ENCODE measurements at places on chromosomes 3 and 15.

DNA sequence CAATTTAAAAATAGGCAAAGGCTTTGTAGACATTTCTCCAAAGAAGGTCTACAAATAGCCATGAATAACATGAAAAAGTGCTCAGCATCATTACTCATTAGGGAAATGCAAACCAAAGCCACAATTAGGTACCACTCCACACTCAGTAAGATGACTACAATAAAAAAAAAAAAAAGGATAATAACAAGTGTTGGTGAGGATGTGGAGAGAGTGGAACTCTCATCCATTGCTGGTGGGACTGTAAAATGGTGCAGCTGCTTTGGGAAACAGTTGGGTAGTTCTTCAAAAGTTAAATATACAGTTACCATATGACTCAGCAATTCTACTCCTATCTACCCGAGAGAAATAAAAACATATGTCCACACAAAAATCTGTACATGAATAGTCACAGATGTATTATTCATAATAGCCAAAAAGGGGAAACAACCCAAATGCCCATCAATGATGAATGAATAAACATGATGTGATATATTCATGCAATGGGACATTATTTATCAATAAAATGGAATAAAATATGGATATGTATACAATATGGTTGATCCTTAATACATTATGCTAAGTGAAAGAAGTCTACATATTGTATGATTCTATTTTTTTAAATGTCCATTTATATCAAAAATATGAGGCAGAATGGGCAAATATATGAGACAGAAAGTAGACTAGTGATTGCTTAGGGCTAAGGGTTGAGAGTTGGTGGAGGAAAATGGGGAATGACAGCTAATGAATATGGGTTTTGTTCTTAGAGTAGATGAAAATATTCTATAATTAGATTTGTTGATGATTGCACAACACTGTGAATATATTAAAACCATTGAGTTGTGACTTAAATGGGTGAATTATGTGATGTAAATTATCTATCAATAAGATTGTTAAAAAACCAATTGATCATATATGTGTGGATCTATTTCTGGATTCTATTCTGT, 66.1 kb upstream of the SMAD3 start:
- DNase-seq = no peak

GRCh38 chr3:9071936-9072666, 108.8 kb upstream of the RAD18 start:
- no peak for DNase-seq

DNA sequence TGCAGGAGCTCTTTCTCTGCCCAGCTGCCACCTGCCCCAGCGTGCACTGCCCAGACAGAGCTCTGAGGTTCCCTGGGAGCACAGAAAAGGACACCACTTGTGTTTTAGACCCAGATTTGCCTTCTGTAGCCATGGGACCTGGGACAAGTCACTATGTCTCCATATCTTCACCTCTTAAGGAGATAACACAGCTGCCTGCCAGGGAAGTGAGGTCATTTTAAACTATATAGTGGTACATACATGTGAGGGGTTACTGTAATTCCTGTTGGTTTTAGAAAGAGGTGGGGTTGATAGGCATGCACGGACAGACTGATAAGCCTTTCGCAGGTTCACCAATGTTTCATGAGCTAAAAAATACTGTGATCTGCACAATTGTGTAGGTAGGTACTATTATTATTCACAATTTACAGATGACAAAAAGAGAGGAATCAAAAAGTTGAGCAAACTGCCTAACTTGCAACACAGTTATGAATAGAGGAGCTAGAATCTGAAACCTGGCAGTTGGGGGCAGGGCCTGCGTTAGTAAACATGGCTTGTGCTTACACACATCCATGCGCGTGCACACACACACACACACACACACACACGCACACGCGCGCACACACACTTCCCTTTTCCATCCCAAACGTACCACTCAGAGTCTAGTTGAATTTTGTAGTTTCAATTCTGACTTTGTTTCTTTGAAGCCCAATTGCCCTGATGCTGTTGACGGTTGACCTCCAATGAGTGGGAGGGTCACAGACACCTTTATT, 193.6 kb downstream of the FAM43A start:
- DNase-seq = no peak

- DNase-seq = no peak
These were observed 14.2 kb upstream of the PPP1R2 start for GRCh38 chr3:195557322-195557721.

DNA sequence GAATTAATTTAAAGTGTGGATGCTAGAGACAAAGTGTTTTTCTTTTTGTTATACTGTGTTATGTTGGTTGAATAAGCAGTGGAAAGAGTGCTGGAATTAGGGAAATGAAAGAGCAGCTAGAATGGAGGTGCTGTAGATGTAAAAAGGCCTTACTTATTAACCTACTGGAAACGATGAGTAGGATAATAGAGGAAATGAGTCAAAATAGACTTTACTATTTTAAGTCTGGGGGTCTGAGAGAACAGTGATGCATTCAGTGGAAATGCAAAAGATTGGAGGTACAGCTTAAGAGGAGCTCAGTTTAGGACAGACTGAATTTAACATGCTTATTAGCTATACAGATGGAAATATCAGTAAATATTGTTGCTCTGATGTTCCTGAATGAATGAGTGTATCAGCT, 674.0 kb downstream of the OTOL1 start:
- no peak for DNase-seq

DNA sequence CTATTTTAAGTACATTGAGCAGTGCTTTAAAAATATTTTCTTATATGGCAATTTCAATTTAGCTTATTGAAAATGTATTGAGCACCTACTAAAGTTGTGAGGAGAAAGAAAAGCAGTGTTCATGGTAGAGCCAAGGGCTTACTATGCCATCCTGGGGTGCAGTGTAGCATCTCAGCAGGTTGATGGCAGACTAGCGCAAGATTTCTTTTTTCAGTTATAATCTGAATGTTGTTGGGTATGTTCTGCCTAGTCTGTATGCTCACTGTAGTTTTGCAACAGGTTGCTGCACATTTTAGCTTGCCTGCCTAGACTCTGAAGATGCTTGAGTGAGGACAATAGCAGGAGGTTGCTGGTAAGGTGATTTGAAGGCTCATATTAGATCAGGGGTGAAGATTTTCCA, 103.1 kb upstream of the UNC13C start:
- no peak for DNase-seq

Measured in NCI-H1436 treated with DMSO at 0.1 percent for 48 hours (cell line).